ENCODE measurements at places on chromosomes 3 and 15.

DNA sequence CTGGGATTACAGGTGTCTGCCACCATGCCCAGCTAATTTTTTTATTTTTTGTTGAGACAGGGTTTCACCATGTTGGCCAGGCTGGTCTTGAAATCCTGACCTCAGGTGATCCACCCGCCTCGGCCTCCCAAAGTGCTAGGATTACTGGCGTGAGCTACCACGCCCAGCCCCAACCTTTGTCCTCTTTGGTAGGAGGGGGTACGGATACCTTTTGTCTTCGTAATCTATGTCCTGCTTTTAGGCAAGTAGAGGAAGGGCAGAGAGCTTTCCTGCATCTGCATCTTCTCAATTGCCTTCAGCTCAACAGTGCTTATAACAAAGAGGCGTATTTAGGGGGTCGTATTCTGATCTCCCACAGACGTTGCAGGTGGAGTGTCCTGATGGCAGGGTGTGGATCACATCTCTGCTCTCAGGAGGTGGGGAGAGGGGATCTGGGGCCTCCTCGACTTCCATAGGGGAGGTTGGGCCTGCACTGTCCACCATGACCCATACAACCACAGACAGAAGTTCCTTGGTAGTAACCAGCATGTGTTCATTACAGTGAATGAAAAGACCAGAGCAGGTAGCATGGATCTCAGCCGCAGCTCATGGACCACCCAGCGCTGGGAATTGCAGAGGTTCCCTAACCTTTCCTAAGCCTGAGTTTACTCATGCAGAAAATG is 21.4 kb upstream of the KCTD6 start:
- H3K36me3 ChIP-seq: no peaks in the 10 kb centered on the region
- peaks cover 31% of the 10 kb centered on the region for H3K4me1 ChIP-seq

DNA sequence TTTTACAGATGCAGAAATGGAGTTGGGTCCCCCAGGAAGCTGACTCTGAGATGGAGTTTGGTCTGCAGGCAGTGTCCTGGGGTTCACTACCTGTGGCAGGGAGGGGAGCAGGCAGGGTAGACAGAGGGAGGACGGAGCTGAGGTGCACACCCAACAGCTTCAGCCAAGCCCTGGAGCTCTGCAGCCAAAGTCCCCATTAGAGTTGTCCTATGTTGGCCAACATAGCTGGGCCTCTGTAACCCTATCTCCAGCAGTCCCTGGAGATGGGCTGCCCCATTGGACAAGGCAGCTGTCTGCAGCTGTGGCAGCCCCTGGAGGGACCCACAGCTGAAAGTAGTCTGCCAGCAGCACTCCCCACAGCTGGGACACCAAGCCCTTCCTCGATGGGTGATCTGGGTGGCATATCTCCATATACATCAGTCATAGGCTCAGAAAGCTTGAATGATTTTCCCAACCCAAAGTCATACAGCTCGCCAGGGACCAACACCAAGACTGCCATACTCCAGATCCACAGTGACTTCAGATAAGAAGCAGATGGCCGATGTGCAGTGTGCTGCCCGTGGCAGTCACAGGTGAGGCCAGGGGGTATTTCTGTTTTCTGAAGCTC is 31.9 kb downstream of the STARD5 start:
- no peak overlapping the region for H3K27ac ChIP-seq
- H3K4me1 ChIP-seq: peaks cover 24% of the 10 kb centered on the region
- DNase-seq: no peak
- H3K4me3 ChIP-seq: no peak overlapping the region
- H3K27me3 ChIP-seq: peaks cover 8% of the 10 kb centered on the region

- no peaks in the 10 kb centered on the region for H3K36me3 ChIP-seq
- H3K27ac ChIP-seq: no peak overlapping the region
- DNase-seq: no peak
- 0 out of 2 replicates have a peak, but pooled peaks cover 3% of the 10 kb centered on the region for H3K4me1 ChIP-seq
- H3K4me3 ChIP-seq: no peak overlapping the region
These were observed 172.6 kb upstream of the CNTN3 start for GRCh38 chr3:74787011-74787410.

- peaks cover 32% of the 10 kb centered on the region for H3K4me1 ChIP-seq
- no peak overlapping the region for H3K4me3 ChIP-seq
- H3K36me3 ChIP-seq: no peaks in the 10 kb centered on the region
- no peak overlapping the region for H3K27ac ChIP-seq
- no peak for DNase-seq
- no peaks in the 10 kb centered on the region for H3K27me3 ChIP-seq
These were observed 88.0 kb downstream of the RPLP1 start for GRCh38 chr15:69540622-69541021.

- H3K27me3 ChIP-seq: peaks cover 4% of the 10 kb centered on the region
- H3K4me3 ChIP-seq: no peak overlapping the region
- H3K36me3 ChIP-seq: peaks cover 6% of the 10 kb centered on the region
These were observed 120.7 kb downstream of the ANP32A start for GRCh38 chr15:68699881-68700454.

GRCh38 chr3:15578289-15578867 is 23.0 kb downstream of the HACL1 start:
- no peak for DNase-seq
- peaks cover 24% of the 10 kb centered on the region for H3K36me3 ChIP-seq
- no peaks in the 10 kb centered on the region for H3K27me3 ChIP-seq
- H3K4me1 ChIP-seq: no peaks in the 10 kb centered on the region
- H3K4me3 ChIP-seq: no peak overlapping the region
- H3K27ac ChIP-seq: no peak overlapping the region

GRCh38 chr3:189249987-189250386 is 78.2 kb downstream of the TPRG1 start:
- DNase-seq: no peak
- no peaks in the 10 kb centered on the region for H3K27me3 ChIP-seq

DNA sequence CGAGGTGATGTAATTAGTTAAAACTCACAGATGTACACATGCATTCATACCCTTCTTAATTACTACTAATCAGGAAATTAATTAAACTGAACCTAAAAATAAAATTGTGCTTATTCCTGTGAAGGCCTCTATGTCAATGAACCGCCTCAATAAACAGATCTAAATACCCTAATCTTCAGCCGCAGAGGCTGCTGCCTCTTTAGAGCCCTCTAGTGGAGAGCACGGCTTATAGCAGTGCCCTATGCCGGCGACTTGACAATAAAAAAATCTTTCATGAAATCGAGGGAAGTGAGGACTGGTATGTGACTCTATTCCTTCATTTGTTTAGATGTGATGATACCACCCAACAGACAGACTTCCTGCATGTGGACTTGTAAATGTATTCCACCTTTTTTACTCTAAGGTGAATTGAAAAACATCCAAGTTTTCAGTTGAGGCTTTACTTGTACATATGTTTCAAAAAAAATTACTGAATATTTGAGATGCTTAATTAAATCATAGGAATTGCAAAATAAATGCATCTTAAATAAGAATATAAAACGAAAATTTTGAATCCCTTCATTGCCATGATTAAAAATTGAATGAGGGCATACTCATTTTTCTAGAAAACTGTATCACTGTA is 8.3 kb upstream of the EPHA3 start:
- H3K4me3 ChIP-seq: no peak overlapping the region
- H3K36me3 ChIP-seq: no peaks in the 10 kb centered on the region
- 0 out of 2 replicates have a peak, but pooled peaks cover 5% of the 10 kb centered on the region for H3K4me1 ChIP-seq
- H3K27me3 ChIP-seq: no peaks in the 10 kb centered on the region

DNA sequence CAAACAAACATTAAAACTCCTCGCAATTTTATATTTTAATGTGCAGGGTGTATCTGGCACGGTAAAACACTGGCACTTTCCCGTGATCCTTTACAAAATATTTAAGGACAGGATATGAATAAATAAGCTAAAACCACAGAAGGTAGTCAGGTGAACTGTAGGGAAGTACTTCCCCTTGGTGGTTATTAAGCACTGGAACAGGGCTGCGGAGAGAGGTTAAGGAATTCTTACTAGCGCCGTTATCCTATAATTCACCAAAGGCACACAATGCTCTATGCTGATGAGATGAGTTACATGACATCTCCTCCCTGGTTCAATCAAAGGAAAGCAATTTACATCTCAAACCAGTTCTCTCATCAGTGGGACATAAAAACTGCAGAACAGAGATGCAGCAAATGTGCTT is 289.8 kb downstream of the ZBTB20 start:
- no peak overlapping the region for H3K27ac ChIP-seq
- H3K4me3 ChIP-seq: no peak overlapping the region
- DNase-seq: no peak
- peaks cover 22% of the 10 kb centered on the region for H3K4me1 ChIP-seq
- H3K36me3 ChIP-seq: no peaks in the 10 kb centered on the region

DNA sequence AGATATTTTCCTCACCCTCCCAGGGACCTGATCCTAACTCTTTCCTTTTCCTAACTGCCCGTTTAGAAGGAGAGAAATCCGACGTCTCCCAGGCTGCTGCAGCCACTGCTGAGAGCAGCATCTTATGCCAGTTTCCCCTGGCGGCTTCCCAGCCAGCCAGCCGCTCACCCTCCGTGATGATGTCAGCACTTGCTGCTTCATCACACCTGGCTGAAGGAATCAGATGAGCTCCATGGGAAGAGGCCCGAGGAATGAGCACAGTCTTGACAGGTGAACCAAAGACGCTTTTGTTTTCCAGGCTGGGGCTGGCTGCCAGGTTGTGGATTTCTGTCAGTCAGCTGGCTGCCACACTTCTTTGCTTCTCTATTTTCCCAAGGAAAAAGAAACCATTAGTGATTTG is 445.1 kb upstream of the RBMS3 start:
- no peak overlapping the region for H3K4me3 ChIP-seq
- H3K27ac ChIP-seq: no peak overlapping the region
- no peaks in the 10 kb centered on the region for H3K36me3 ChIP-seq
- peak; percentile 28 for DNase-seq
- peaks cover 19% of the 10 kb centered on the region for H3K27me3 ChIP-seq
- H3K4me1 ChIP-seq: peaks cover 25% of the 10 kb centered on the region

GRCh38 chr15:23387621-23388190 is 33.2 kb downstream of the GOLGA8S start:
- H3K27me3 ChIP-seq: no peaks in the 10 kb centered on the region
- no peak overlapping the region for H3K4me3 ChIP-seq
- H3K4me1 ChIP-seq: no peaks in the 10 kb centered on the region
- DNase-seq: no peak

DNA sequence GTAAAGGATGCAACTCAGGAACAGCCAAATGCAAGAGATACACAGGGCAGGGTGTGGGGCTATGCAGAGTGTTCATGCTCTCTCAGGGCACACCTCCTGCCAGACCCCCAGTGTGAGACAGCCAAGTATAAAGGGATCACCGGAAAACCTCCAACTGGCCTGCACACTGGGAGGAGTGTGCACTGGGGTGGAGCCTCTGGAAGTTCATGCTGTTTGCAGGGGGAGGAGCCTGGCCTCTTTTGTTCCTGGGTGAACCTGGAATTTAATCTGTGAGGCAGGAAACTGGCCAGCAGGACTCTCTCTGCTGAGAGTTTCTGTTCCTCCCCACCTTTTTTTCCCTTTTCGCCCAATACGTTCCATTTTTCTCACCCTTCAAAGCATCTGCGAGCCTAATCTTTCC is 204.1 kb downstream of the WNT5A start:
- H3K27me3 ChIP-seq: no peaks in the 10 kb centered on the region
- peak; percentile 53 for DNase-seq
- H3K27ac ChIP-seq: peak overlapping the region; percentile 96

DNA sequence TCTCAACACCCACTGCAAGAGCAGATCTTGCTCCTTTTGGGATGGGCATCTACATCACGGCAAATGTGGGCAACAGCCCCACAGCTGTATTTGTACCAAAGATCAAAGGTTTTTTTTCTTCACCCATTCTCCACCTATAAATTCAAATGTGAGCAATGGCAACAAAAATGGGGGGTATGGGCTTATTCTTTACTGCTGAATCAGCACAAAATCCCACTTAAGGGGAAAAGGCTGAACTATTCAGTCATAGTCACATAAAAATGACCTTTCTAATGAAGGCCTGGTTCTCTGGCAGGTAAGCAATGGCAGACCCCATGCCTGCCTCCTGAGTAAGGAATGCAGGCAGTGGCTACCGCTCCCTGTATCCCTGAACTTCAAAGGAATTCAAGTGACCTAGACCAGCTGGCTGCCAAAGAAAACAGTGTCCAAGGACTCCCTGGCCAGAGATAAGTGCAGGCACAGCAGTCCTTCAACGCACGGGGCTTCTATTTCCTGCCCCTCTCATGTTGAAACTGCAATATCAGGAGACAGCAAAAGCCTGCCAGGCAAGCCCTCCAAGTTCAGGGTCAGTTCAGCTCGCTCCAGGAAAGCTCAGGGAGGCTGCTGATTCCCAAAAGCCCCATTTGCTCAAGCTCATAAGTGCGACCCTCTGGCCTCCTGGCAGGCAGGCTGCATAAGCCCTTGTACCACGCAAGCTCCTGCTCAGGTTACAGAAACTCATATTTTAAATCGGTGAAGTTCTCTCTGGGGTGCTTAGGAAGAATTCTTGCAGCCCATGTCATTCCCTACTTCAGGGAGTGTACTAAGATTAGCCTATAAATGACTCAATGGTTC is 134.1 kb downstream of the PDZRN3 start:
- DNase-seq: peak; percentile 42
- H3K27me3 ChIP-seq: no peaks in the 10 kb centered on the region
- peaks cover 71% of the 10 kb centered on the region for H3K4me1 ChIP-seq
- H3K36me3 ChIP-seq: no peaks in the 10 kb centered on the region

DNA sequence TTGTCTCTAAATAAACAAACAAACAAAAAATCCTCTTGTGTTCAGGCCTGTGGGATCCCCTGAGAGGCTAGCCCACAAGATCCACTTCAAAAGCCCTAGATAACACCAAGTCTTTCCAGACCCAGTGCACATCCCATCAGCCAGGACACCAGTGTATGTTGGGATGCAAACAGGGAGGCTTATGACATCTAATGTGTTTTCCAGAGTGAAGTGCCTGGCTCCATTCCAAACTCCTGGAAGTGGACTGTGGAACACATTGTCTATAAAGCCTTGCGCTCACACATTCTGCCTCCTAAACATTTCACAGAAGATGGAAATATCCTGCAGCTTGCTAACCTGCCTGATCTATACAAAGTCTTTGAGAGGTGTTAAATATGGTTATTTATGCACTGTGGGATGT is 57.0 kb downstream of the MLH1 start:
- no peak for DNase-seq
- H3K27ac ChIP-seq: no peak overlapping the region
- H3K4me3 ChIP-seq: no peak overlapping the region
- H3K27me3 ChIP-seq: no peaks in the 10 kb centered on the region
- no peaks in the 10 kb centered on the region for H3K4me1 ChIP-seq

- H3K36me3 ChIP-seq: peaks cover 17% of the 10 kb centered on the region
- peaks cover 33% of the 10 kb centered on the region for H3K4me1 ChIP-seq
- peak overlapping the region; percentile 55 for H3K4me3 ChIP-seq
- H3K27me3 ChIP-seq: peaks cover 2% of the 10 kb centered on the region
- DNase-seq: peak; percentile 71
These were observed 200.1 kb upstream of the KBTBD8 start for GRCh38 chr3:66797889-66798560.
